ENCODE measurements at places on chromosomes 1 and 21. TPM values are rescaled to one million over a fixed set of nuclear protein-coding genes. Genes with fewer than 3 reads are reported as not detected.

DNA sequence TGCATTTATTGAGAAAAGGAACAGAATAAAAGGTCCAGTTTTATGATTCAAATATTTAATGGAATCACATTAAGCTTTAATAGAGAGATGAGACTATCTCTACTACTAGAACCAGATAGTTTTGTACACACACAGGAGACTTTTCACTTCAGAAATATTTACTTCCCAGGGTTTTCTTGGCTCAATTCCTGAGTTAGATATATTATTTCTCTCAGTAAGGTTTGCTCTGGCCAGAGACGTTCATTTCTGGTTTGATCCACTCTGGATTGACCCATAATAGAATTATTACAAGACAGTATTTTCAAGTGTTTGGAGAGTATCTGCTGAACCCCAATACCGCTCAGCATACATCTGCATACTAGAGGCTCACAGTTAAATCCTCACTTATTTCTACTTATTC is 1.3 kb upstream of the RCOR3 start:
- no peak for DNase-seq
- H3K27ac ChIP-seq: peak overlapping the region; percentile 97
- peak overlapping the region; percentile 88 for H3K4me3 ChIP-seq

DNA sequence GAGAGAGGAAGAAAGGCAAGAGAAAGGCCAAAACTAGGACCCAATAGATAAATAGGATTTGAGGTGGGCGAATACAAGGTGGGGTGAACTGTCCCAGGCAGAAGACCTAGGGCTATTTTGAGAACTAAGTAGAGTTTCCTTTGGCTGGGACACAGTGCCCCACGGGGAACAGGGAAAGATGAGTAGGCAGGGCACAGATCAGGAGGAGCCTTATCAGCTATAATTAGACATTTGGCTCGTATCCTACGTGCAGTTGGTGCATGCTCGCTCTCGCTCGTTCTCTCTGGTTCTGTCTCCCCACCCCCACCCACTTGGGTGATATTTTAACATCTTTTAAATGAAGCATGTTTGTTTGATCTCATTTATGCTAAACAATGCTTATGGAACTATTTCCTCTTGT is 235.0 kb upstream of the JUN start:
- DNase-seq: no peak
- no peak overlapping the region for H3K4me3 ChIP-seq

The ZMPSTE24 gene
- 41.9 TPM for total RNA-seq

The LCE6A gene
- not detected for total RNA-seq

DNA sequence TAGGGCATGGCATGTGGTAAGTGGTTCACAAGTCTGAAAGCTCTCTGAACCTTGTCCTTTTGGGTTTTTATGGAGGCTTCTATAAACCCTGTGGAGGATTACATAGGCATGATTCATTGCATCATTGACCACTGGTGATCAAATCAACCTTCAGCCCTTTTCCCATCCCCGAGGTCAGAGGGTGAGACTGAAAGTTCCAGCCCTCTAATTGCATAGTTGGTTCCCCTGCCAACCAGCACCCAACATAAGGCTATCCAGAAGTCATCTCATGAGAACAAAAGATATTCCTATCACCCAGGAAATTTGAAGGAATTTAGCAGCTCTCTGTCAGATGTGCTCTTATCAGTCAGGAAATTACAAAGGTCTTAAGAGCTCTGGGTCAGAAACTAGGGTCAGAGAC is 89.5 kb upstream of the ARTN start:
- H3K4me1 ChIP-seq: peaks cover 6% of the 10 kb centered on the region
- no peak overlapping the region for H3K27ac ChIP-seq
- no peaks in the 10 kb centered on the region for H3K27me3 ChIP-seq
- H3K36me3 ChIP-seq: peaks cover 15% of the 10 kb centered on the region
- DNase-seq: no peak
- H3K4me3 ChIP-seq: no peak overlapping the region
